Kidney (tissue), 22 donors: ENCODE measurements at places on chromosomes 11 and 22. TPM values are rescaled to one million over a fixed set of nuclear protein-coding genes. Genes with fewer than 3 reads are reported as not detected.

The ZW10 gene
- 11.0 TPM for total RNA-seq

DNA sequence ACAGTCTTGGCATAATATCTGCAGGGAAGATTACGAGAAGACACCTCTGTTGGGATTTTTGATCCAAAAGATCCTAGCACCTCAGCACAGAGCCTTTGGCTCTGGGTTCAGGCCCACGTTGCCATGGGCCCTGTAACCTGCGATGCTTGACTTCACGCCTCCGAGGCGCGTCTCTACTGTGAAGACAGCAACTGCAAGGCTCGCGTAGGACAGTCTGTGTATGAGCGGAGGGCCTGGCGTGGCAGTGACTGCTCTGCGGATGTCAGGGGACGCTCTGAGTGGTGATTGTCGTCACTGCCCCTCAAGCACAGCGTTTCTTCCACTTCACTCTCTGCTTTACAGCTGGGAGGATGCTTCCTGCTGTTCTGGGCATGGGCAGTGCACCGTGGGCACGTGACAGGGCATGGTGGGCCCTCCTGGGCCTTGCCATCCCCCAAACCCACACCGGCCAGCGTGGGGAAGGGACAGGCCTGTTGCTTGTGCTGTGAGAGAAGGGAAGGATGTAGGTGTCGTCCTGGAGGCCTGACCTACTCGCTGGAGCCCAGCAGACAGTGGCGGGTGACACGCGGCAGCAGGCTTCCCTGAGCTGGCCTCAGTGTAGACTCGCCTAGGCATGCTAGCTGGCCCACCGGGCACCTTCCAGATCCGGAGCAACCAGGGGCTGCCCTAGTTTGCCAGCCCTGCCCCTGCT, 26.5 kb downstream of the GLB1L2 start:
- no peak for DNase-seq

The RAC2 gene
- total RNA-seq, result 38.6 TPM

The APOBEC3H gene
- 0.79 TPM for total RNA-seq

The ACER3 gene
- 35.3 TPM for total RNA-seq
